ENCODE measurements at places on chromosomes 3 and 15.

DNA sequence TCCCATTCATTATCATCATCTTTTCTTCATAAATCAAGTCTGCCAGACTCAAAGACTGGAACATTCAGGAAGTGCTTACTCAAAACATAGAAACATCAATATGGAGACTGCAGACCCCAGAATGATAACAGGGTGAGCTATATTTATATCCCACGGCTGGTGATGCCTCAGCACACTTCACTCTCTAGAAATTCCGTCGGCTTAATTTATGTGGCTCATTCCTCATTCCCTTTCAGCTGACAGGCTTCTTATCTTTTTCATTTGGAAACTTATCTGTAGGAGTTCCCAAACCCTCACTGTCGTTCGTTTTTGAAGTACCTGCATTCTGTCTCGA lies 45.5 kb downstream of the RFTN1 start:
- no peak for DNase-seq

GRCh38 chr15:64247906-64248541 lies 85.2 kb upstream of the PPIB start:
- peak; percentile 29 for DNase-seq

DNA sequence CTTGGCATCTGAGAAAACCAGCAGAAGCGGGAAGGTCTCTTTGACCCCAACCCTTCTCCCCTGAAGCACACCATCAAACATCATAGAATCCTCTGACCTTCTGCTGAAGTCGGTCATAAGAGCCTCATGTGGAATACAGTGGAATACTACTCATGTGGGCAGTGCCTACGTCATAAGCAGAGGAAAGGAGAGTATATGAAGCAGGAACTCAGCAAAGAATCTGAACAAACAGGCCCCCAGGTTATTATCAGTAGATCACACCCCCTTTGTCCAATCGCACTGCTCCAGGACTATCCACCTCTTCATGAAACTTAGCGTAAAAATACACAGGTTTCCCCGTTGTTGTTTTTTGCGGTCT lies 394.1 kb upstream of the PROK2 start:
- no peak for DNase-seq

DNA sequence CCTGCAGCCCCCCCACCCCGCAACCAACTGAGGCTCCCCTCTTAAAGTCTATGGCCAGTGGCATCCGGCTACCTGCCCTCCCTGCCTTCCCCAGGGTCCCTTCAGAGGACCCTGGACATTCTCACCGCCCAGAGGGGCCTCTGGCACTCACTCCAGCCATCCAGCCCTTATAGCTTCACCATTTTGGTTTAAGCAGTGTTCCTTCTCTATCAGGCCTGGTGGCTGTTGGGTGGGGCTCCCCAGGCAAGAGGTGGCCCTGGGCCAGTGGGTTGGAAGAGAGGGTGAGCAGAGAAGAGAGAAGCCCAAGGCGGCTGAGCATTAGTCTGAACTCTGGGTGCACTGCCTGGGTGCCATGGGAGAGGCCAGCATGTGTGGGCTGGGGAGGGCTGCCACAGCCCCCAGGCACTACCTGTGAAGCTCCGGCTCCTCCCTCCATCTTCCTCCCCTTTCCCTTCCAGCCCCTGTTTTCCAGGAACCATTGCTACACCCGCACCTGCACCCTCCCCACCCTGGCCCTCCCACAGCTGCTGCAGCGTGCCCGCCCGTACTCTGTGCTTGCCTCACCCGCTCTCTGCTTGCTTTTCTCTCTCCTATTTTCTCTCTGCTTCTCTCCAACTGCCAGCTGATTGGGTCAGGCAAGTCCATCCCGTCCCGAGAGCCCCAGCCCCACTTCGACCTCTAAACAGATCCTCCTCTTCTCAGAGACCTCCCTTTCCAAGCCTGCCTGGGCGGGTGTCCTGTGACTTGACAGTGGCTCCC lies 168.2 kb downstream of the TBC1D2B start:
- no peak for DNase-seq

DNA sequence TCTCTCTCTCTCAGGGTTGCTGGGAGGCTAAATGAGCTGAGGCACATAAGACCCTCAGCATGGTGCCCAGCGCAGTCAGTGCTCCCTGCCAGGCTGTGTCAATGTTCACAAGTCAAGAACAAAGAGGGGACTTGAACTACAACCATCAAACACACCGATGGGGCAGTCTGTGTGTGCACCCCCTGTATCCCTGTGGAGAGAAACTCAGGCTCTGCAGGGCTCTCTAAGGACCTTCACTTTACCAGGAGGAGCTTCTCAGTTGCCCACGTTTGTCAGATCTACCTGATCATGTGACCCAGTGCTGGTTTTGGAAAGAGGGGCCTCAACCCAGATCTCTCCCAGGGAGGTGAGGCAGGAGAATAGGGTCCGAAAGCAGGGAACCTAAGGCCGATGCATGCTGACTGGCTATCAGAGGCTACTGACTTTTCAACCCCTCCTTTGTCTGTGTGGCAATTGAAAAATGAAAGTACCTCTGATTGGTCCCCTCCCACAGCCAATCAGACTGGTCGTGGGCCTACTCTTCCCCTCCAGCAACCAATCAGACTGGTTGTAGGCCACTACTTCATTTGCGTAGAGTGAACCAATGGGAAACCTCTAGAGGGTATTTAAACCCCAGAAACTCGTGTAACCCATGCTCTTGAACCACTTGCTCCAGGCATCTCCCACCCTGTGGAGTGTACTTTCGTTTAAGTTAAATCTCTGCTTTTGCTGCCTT lies 34.0 kb downstream of the RHCG start:
- DNase-seq: no peak

GRCh38 chr3:105611304-105612192 lies 244.8 kb downstream of the ALCAM start:
- no peak for DNase-seq

DNA sequence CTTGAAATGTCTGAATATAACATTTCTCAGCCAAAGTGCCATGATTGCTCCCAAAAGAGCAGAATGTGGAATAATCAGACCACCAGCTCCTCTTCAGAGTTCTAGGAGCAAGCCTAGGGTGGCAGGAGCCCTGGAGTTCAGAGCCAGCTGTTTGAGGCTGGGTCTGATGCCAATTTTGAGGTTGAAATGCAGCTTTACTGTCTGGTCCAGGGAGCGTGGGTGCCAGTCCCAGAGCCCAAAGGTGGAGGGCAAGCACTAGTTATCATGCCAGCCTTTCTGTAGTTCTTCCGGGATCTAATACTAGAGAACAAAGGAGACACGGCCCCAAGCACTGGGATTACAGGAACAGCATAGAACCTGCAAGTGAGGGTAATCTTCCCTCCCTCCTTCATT lies 69.3 kb downstream of the TNFAIP8L3 start:
- no peak for DNase-seq

GRCh38 chr15:22949074-22949547 lies 31.1 kb downstream of the CYFIP1 start:
- DNase-seq: peak; percentile 54

DNA sequence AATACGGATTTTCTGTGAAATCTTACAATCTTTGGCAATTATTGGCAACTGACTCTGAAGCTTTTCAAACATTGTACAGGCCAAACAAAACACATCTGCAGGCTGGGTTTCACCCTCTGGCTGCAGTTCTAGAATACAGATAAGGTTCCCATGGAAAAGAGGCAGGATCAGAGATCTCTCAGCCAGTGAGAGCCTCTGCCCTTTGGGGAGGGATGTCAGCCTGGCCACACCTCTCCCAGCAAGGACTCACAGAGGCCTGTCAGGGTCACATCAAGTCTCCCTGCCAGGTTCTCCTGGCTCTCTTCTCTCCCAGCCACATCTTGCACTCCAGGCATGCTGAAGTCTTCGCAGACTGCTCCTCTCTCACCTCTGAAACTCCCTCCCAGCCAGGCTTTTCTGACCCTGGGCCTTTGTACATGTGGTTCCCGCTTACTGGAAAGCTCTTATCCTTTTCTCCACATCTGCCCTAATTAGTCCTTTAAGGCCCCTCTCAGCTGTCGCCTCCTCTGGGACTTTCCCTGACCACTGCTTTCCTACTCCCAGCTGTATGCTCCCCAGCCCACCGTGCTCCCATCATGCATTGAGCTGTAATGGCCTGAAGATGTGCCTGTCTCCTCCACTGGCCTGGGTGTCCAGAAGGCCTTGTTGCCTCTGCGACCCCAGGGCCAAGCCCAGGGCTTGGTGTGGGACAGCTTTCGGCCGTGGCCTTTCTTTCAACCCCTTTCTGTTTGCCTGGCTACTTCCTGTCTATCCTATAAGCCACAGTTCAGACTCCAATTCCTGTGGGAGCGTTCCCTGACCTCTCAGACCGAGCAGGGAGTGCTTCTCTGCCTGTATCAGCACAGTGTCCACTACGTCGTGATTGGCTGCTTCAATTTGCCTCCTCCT lies 4.3 kb downstream of the RBP1 start:
- no peak for DNase-seq

DNA sequence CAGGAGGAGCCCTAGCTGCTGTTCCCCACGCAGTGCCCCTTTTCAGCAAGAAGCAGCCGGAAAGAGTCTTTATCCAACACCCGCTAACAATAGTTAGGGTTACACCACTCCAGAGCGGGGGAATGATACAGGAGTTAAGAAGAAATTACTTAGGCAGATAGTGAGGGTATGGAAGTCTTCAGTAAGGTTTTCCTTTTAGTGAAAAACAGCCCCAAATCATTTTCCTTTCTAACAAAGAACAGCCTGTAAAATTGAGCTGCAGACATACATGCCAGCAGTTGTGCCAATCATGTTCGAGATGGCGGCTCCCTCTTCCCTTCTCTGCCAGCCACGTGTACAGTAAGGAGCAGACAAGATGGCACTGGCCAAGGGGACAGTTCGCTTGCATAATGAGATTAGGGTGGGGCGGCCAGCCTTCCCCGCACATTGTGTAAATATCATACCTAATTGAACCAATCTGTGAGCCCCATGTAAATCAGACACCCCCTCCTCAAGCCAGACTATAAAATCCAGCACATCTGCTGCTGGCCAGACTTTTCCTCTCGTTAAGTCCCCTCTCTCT lies 18.5 kb upstream of the SENP5 start:
- no peak for DNase-seq

- no peak for DNase-seq
Observed at GRCh38 chr15:33526532-33526931, 215.8 kb downstream of the RYR3 start.

GRCh38 chr3:102006812-102007485 lies 157.6 kb downstream of the NFKBIZ start:
- no peak for DNase-seq

- no peak for DNase-seq
Observed at GRCh38 chr15:92158426-92158825, 235.3 kb upstream of the ST8SIA2 start.

- DNase-seq: peak; percentile 18
Observed at GRCh38 chr3:133330065-133330464, 69.8 kb upstream of the BFSP2 start.

DNA sequence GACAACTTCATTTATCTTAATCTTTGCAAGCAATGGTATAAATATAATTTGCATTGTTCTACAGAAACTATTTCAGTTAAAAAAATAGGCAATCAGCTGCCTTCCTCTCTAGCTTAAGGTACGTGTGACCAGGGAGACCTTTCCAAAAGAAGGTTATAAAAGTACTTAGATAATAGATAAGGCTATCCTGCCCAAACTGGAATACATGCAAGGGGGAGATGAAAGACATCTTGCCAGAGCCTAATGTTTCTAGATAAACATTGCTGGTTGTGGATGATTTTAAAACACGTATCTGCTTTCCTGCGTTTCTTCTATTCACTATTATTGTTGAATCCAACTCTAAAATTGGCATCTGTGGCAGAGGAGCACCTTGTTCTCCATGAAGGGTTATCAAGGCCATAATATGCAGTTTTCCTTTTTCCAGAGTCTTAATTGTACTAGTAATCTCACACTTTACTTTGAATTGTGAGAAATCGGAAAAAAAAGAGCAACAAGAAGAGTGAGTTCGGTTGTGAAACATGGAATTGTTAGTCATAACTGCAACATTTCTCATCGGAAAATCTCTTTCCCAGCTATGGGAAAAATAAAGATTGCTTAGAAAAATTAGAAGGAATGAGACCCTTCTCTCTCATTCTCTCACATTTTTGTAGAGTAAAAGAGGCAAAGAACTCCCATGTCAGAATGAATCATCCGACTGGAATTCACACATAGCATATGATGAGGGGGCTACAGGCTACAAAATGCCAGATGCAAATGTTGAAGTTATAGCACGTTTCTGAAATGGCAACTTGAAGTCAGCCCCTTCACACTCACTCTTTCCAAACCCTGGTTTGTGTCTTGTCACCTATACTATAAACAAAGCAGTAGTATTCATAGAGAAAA lies 936.1 kb upstream of the NR2F2 start:
- DNase-seq: no peak

- DNase-seq: no peak
Observed at GRCh38 chr3:134483195-134483900, 2.4 kb downstream of the ANAPC13 start.

GRCh38 chr3:44905446-44906157 lies 31.2 kb downstream of the TGM4 start:
- DNase-seq: no peak

GRCh38 chr15:31338318-31338878 lies 11.8 kb downstream of the KLF13 start:
- DNase-seq: no peak

- DNase-seq: no peak
Observed at GRCh38 chr15:43006991-43007390, 86.4 kb upstream of the TTBK2 start.

DNA sequence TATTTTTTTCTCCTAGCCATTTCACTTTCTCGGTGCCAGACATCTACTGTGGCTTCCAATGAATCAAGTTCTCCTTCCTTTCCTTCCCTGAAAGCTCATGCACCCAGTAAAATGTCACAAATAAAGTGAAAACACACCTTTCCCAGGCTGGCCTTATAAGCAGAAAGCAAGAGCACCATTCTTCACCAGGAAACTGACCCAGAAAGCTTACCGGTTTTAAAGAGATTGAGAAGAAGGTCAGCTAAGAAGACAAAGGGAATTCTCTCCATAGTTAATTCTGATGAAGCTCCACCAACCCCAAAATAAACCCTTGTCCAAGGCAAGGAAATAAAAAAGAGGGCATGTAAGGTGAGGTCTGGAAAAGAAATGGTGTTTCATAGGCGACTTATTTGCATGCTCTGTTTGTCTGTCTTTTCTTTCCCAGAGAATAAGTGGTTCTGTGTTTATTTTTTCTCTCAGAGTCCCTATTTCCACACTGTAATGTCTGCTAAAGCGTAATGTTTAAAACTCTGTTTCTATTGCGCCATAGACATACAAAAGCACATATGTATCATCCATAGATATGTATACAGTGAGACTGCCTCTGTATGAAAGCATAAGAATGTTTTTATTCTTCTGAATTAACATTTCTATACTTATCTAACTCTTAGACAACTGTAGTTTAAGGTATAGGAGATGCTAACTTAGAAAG lies 2.8 kb downstream of the LSAMP start:
- no peak for DNase-seq

- DNase-seq: no peak
Observed at GRCh38 chr3:149892371-149892770, 78.3 kb downstream of the PFN2 start.

DNA sequence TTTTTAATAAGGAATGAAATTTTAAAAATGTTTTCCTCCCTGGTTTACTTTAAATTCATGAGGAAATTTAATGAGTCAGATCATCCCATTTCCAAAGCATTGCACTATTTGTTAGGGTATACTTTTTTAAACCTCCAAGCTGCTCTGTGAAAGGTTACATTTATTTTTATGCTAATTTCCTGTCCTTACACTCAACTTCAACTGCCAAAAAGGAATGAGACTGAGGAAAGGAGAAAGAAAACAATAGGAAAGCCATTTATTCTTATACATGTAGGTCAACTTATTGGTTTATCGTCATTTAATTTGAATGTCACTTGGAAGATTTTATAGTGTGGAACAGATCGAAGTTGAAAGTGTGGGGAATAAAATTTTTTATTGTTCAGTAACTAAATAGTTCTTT lies 104.1 kb downstream of the ALCAM start:
- DNase-seq: no peak

- no peak for DNase-seq
Observed at GRCh38 chr3:149908424-149908957, 62.2 kb downstream of the PFN2 start.

Measured in neuronal stem cell (in vitro differentiated cells).